Left ventricle myocardium inferior (tissue), 1 donor: ENCODE measurements at places on chromosomes 13 and 19.

DNA sequence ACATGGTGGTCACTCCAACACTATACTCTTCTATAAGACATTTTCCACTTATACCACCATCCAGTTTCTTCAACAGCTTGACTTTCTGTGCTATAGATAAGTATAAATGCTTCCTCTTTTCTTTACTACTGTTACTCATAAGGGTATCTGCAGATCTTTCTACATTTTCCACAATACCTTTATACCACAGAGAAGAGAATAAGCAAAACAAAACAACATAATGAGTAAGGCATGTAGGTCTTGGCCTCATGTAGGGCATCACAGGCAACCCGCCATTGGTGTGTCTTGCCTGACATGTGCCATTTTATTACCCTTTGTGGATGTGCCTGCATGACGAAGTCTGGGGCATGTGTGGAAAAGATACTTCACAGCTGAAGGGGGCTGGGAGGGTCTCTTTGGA lies 265.3 kb upstream of the STARD13 start:
- DNase-seq = no peak

DNA sequence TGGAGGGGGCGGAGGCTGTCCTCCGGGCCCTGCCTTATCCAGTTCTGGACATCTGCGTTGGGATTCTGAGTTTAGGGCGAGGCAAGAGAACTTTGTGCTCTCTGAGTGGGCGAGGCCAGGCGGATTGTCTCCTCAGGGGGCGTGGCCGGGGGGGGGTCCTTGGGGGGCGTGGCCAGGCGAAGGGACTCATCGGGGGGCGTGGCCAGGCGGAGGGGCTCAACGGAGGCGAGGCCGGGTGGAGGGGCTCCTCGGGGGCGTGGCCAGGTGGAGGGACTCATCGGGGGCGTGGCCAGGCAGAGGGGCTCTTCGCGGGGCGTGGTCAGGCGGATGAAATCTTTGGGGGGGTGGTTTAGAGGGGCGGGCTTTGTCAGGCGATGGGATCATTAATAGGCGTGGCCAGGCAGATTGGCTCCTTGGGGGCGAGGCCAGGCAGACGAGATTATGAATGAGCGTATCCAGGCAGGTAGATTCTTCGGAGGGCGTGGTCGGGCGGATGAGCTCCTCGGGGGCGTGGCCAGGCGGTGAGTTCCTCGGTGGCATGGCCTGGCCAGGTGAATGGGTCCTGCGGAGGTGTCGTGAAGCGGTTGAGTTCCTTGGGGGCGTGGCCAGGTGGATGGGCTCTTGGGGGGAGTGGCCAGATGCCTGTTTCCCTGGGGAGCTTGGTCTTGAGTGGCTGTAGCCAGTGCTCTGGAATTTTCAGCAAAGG lies 10.3 kb upstream of the CACNG7 start:
- no peak for DNase-seq

- no peak for DNase-seq
Observed at GRCh38 chr19:29118389-29118788, 94.6 kb downstream of the UQCRFS1 start.

GRCh38 chr19:49473868-49474541 lies at the start of gene FLT3LG:
Gene FLT3LG (plus strand): TSS chr19:49474215. CDS start chr19:49474640, 425 bp downstream.
- DNase-seq = peak; percentile 79

GRCh38 chr13:35765941-35766340 lies 289.5 kb upstream of the MAB21L1 start:
- no peak for DNase-seq

- peak; percentile 75 for DNase-seq
Observed at GRCh38 chr19:42246143-42246921, 3.9 kb upstream of the GSK3A start.

GRCh38 chr19:53813996-53814395 lies 10.1 kb downstream of the NLRP12 start:
- no peak for DNase-seq

- DNase-seq = no peak
Observed at GRCh38 chr19:43983544-43983911, 460 bp upstream of the ZNF155 start.

GRCh38 chr19:57071444-57071843 lies 48.3 kb upstream of the USP29 start:
- DNase-seq = no peak

DNA sequence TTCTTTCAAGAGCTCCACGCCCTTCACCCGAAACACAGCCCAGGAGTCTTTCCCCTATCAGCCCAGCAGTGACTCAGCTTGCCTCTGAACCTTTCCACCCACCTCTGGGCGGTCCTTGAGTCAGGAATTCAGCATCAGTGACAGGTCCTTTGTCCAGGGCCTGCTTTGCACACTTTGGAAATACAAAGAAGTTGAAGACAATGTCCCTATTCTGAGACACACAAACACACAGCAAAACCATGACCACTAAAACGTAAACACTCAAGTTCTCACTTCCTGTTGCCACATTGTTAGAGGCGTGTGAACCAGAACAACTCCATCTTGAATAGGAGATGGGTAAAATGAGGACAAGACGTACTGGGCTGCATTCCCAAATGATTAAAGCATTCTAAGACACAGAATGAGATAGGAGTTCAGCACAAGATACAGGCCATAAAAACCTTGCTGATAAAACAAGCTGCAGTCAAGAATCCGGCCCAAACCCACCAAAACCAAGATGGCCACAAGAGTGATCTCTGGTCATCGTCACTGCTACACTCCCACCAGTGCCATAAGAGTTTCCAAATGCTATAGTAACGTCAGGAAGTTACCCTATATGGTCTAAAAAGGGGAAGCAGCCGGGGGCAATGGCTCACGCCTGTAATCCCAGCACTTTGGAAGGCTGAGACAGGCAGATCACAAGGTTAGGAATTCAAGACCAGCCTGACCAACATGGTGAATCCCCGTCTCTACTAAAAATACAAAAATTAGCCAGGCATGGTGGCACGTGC lies 49.2 kb upstream of the ATP12A start:
- DNase-seq = no peak

- no peak for DNase-seq
Observed at GRCh38 chr13:74299721-74300120, 165.5 kb upstream of the KLF12 start.

- DNase-seq = no peak
Observed at GRCh38 chr19:55473225-55474012, 3.0 kb upstream of the ZNF628 start.

DNA sequence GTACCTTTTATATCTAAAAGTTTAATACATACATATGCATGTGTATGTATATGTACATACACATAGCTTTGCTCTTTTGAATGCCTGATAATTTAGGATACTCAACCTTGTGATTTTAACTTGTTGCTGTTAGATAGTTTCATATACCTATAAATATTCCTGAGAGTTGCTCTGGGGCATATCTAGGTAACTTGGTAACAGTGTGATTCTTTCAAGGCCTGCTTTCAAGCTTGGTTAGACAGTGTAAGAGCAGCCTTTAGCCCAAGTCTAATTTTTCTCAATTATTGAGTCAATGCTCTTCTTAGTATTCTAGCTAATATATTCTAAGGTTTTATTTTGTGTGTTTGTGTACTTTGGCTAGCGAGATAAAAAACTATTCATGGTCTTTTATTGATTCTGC lies 762.1 kb upstream of the MIR17HG start:
- DNase-seq = no peak

DNA sequence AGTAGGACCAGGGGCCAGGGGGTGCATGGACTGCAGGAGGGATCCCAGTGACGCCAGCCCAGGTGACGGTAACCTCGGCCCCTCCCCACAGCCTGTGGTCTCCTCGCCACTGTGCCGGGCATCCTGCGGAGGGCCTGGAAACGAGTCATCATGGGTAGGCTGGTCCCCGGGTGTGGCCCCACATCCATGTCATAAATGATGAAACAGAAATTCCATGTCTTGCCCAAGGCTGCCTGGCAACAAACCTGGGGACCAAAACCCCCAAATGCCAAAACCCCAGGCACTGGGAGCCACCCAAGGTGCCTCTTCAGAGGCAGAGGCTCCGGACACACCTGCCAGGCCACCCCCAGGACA lies 20.9 kb downstream of the MAP2K2 start:
- no peak for DNase-seq

DNA sequence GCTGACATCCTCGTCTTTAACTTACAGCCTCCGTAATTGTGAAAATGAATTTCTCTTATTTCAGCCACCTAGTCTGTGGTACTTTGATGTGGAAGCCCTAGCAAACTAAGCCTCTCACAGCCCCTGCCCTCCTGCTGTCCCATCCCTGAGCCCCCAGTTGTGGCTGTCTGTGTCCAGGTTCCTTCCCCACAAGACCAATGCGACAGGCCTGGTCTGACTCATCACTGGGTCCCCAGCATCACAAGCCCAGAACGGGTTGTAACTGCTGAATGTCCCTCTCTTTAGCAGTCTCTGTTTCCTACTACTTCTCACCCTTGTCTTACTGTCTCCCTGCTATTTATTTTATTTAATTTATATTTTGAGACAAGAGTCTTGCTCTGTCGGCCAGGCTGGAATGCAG lies 5.7 kb downstream of the POU2F2 start:
- DNase-seq = no peak

- DNase-seq = no peak
Observed at GRCh38 chr19:3465552-3465951, 14.8 kb downstream of the SMIM24 start.

DNA sequence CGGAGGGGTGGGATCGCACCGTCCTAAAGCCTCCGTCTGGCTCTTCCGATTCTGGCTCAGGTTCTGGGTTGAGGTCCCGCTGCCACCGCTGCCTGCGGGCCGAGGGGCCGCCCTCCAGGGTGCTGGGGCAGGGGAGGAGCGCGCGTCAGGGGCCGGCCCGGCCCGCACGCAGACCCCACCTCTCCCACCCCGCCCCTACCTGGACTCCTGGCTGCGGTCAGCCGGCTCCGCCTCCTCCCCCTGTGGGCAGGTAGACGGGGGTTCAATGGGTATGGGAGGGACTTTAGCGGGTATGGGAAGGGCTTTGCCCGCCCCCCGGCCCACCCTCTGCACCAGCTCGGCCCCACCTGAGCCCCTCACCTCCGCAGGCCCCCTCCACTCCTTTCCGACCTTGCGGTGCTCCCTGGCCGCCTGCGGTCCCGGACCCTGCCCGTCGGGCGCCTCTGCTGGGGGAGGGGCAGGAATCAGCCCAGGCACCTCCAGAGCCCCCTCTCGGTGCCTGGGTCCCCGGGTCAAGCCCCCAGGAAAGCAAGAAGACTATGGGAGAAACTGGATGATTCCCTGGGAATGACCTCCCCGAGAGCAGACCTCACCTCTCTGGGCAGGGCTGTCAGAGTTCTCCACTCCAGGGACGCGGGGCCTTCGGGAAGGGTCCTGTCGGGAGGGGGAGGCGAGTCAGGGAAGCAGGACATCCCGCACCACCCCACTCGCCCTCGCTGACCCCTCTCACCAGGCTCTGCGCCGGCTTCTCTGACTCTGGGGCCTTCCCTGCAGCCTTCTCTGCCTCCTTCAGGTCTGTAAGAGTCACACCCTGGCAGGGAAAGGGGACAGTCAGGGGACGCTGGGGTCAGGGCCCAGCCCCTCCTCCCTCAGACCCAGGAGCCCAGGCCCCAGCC lies 17.0 kb downstream of the EPS8L1 start:
- no peak for DNase-seq

GRCh38 chr19:32129141-32129540 lies 216.3 kb upstream of the ZNF507 start:
- no peak for DNase-seq

DNA sequence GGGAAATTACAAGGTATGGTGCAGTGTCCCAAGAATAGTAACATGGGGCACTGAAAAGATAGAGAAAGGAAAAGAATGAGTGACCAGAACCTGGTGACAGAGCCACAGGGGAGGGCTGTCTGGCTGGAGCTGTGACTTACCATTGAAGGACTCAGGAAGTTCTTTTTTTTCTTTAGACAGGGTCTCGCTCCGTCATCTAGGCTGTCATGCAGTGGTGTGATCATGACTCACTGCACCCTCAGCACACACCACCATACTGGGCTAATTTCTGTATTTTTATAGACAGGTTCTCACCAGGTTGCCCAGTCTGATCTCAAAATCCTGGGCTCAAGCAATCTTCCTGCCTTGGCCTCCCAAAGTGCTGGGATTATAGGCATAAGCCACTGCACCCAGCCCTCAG lies 8.8 kb upstream of the CPB2 start:
- no peak for DNase-seq

DNA sequence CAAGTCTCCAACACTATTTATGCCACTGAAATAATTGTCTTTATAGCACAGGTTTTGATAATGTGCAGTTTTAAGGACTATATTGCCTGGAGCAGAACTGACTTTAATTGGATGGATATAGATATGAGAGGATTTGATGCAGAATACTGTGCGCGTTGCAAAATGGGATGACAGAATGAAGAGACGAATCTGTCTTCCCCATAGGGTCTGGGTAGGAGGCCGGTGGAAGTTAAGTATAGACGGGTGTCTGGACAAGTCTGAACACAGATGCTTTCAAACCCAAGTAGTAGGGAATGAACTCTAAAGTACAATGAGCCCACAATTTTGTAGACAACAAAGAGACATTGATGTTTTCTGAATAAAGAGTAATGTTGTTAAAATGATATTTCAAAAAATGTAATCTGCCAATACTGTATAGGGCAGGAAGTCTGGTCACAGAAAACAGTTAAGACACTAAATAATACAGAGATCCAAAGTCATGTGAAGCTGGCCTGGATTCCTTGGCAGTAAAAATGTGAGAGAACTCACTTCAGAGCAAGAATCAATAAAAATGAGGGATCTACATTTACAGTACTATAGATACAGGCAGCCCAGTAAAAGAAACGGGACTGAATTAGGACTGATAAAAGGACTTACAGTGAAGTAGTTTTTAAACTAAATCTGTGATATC lies 125.5 kb downstream of the ENOX1 start:
- DNase-seq = no peak

DNA sequence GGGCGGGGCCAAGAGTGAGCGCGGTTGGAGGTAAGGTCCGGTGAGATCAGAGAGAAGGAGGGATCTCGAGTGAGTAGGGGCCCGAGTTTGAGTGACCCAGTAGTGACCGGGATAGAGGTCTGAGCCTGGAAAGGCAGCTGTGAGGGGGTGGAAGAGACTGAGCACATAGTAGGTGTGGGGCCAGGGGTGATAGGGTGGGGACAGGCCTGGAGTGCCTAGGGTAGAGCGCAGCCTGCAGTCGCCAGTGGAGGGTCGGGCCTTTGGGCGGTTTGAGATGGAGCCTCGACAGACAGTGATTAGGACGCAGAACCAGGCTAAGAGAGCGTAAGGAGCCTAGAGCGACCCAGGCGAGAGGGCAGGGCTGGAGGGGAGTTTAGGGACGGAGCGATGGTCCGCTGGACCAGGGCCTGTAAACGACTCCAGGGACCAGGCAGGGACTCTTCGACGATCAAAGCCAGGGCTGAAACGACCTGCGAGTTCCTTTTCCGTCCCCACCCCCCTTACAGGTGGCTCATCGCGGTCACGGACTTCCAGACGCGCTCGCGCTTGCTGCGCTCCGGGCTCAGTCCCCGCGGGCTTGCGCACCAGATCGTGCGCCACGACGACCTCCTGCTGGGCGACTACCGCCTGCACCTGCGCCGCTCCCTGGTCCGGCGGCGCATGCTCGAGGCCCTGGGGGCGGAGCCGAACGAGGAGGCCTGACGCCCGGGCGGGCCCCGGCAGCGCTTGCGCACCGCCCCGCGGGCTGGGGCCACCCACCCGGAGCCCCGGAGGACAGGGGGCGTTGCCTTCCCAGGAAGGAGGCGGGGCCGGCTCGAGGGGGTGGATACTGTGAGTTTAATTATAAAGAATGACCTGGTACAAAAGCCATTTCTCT lies 9.4 kb downstream of the C19orf81 start:
- peak; percentile 51 for DNase-seq
